ENCODE measurements at places on chromosomes 16 and 17.

DNA sequence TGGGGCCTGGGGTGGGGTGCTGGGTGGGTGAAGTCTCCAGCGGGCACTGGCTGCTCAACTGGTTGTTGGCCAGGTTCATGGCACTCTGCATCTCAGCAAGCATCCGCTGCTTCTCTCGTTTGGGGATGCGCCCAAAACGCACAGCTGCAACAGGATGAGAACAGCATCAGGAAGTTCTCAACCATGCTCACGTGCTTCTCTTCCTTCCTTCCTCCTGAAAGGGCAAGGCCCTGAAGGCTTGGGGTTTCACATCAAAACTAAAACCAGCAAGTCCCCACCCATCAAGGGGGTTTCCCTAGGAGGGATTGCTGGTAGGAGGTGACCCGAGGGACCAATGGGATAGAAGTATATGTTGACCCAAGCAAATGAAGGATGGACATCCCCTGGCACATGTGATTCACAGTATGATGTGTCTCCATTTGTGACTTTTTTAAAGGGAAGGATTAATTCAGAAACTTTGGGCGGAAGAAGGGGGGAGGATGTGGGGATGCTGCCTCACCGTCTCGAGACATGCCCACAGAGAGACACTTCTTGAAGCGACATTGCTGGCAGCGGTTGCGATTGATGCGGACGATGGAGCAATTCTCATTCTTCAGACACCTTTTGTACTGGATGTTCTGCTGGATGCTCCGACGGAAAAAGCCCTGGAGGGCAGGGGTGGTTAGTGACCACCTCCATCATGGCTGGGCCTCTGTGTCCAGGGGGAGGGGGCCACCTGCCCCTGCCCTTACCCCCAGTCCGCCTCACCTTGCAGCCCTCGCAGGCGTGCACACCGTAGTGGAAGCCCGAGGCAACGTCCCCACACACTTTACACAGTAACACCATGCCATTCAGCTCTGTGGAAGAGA lies 4.2 kb downstream of the NR1D1 start:
- peak; percentile 52 for DNase-seq

DNA sequence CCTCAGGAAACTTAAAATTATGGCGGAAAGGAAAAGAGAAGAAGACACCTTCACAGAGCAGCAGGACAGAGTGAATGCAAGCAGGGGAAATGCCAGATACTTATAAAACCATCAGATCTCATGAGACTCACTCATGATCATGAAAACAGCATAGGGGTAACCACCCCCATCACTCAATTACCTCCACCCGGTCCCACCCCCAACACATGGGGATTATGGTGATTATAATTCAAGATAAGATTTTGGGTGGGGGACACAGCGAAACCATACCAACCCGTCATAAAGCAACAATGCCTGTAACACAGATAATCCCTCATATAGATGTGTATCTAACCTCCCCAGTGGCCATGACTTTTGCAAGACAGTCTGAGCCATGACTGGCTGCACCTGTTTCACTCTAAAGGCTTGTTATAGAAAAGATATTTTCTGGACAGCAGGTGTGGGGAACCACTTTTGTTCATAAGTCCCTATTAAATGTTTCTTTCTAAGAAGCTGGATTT lies 7.0 kb upstream of the GSDMA start:
- DNase-seq, result no peak

DNA sequence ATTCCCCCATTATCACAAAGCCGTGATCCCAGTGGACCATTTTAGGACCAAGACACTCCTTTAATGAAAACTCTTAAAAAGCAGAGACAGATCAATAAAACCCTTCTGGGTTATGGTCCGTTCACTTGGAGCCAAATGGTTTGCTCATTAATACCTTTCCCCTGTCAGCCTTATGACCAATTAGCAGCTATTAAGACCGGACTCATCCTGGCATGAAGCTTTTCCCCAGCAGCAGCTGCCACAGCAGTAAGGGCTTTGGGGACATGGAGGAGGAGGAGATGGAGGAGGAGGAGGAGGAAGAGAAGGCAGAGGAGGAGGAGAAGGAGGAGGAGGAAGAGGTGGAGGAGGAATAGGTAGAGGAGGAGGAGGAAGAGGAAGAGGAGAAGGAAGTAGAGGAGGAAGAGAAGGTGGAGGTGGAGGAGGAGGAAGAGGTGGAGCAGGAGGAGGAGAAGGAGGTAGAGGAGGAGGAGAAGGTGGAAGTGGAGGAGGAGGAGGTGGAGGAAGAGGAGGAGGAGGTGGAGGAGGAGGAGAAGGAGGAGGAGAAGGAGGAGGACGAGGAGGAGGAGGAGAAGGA lies 50.1 kb upstream of the IRX3 start:
- DNase-seq, result no peak

DNA sequence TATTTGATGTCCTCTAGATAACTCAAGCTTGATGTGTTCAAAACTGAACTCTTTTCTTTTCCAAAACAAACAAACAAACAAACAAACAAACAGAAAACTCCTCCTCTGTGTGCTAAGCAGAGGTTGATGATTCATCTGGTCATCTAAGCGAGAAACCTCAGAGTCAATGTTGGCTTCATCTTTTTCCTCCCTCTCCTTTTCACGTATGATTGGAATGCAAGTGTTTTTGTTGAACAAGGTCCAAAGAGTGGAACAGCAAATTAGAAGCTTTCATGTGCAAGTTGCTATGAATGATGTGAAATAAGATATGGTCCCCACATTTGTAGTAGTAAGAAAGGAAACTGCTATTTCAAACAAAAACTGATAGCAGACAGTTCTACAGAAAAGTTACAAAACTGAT lies 52.5 kb downstream of the TBX4 start:
- DNase-seq, result no peak

DNA sequence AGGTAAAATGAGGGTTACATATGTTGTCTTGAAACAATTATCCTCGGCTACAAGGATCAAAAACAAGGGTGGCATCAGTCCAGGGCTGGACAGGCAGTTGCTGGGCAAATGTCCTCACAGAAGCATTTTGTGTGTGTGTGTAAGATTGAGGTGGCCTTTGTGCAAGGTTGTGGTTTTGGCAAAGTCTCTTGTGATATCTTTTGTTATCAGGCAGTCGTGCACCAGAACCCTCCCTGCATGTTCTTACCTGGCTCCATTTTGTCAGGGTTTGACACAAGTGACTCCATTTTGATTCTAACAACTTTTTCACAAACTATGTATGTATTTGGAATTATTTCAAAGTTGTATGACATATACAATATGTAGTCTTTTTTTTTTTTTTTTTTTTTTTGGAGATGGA lies 20.0 kb downstream of the CHAD start:
- DNase-seq, result no peak

GRCh38 chr16:56889206-56889605 lies 24.2 kb downstream of the SLC12A3 start:
- no peak for DNase-seq

- DNase-seq, result no peak
Measured at GRCh38 chr17:83175119-83175821, 95.9 kb downstream of the METRNL start.

DNA sequence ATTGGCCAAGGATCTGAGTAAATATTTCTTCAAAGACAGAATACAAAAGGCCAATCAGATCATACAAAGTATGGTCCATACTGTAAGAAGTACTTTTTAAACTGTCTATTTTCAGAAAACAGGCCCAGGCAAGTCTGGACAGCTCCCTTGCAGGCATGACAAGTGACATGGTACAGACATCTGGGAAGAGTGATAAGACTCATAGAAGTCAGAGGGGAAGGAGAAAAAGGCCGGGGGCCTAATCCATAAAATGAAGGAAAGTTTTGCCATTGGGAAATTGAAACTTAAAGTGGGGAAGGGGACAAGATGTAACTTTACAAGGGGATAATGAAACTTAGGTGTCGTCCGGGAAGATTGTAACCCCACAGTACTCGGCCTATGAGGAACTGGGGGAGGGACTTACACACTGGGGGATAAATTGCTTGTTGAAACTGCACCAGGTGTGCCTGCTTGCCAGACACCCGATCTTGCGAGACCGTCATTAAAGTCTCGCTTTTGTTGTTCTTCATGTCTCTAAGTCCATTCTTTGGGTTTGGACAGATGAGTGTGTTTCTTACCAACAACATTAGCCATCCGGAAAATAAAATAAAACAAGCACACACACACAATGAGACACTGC lies 684.0 kb downstream of the CDH11 start:
- no peak for DNase-seq
